Stimulated activated CD8-positive, alpha-beta memory T cell treated with anti-CD3 and anti-CD28 coated beads, Interleukin-7, amount 100 ng/mL, for 1 hour (primary cell): ENCODE measurements at places on chromosomes 5 and 9.
A peak's percentile ranks its signal among the peaks of the same experiment; 100 is the strongest.

GRCh38 chr5:543755-544674 lies 19.8 kb upstream of the SLC9A3 start:
- DNase-seq = peak; percentile 2

GRCh38 chr5:138354387-138354786 lies 1.9 kb downstream of the KDM3B start:
- no peak for DNase-seq

DNA sequence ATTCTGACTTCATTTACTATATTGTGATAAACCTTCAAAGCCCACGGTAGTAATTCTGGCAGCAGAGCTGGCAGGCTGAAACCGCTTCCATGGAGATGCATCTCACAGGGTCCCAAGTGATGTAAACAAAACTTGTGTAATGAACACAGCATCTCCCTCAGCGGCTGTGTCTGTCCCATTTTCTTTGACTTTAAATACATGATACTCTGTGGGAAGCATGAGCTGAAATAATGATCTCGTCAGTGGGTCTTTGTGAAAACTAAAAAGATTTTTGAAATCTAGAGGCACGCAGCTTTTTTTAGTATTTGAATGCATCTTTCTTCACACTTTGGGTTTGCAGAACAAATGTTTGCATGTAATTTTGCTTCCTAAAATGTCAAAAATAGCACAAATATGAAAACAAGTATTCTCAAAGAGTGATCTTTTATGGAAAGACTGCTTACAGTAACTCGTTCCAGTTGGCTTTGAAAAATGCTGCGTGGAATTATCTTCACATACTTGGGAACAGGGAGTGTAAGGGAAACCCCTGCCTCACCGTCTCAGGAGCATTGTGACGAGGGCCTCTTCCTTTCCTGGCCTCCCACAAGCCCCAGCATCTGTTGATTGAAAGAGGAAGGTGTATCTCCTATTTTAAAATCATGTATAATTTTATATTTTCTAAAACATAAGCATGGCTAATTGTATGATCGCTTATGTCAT lies 18.1 kb upstream of the LPCAT1 start:
- no peak for DNase-seq

- DNase-seq = no peak
Observed at GRCh38 chr9:69609156-69609555, 63.0 kb downstream of the APBA1 start.

DNA sequence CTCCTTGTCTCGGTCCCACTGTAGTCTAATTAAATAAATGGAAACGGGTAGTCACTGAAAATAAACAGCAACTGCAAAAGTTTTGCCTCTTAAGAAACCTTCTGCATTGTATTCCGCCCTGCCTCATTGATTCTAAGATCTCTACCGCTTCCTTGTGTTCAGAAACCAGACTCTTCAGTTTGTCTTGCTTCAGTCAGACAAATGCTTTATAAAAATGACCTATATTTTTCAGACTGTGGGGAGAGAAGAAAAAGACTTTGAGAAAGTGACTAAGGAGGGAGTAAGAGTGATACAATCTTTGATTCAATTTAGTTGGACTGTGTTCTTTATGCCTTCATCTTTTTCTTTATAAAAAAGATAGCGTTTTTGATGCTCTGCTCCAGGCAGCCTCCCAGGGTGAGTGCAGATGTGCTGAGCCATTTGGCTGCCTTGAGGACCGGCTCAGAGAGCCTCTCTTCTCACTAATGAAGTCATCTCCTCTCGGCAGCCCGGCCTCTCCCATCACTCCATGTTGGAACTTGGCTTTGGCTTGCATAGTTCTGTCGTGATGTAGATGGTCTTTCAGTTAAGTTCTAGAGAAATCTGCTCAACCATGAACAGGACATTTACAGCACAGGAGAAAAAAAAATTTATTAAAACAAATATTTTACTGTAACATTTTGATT lies 4.0 kb upstream of the VCAN start:
- DNase-seq = no peak

GRCh38 chr5:129216001-129216400 lies 121.5 kb downstream of the ISOC1 start:
- DNase-seq = no peak

DNA sequence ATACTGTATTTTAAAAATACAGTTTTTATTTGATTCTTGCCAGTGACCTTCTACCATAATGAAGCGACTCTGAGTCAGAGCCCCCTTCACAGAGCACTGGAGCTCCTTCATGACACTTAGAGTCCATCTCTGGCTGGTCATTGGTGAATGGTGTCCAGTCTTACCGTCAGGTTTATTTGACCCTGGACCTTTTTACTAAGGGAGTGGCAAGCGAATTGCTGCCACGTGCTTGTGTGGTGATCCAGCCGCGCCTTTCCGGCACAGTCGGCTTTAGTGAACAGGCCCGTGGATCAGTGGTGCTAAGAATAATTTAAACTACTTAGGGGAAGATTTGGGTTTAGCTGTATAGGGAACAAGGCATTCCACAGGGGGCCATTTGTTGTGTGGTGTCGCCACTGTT lies 48.5 kb downstream of the PRRC2B start:
- DNase-seq = no peak

DNA sequence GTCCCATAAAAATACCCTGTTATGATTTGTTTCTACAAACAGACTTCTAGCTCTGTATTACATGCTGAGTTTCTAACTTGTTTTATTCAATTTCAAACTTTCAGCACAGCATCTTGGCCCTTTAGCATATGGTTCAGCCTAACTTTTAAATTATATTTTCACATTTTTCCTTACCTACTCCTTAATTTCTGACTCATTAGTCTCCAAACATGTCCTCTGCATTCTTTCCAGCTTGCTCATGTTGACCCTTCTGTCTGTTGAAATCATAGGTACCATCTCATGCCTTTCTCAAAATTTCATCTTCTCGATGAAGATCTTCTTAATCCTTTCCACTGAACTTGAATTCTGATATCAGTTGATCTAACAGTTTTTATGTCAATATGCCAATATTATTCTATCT lies 200.9 kb upstream of the RIOK2 start:
- no peak for DNase-seq

- no peak for DNase-seq
Observed at GRCh38 chr9:72292256-72292682, 72.7 kb downstream of the ZFAND5 start.

DNA sequence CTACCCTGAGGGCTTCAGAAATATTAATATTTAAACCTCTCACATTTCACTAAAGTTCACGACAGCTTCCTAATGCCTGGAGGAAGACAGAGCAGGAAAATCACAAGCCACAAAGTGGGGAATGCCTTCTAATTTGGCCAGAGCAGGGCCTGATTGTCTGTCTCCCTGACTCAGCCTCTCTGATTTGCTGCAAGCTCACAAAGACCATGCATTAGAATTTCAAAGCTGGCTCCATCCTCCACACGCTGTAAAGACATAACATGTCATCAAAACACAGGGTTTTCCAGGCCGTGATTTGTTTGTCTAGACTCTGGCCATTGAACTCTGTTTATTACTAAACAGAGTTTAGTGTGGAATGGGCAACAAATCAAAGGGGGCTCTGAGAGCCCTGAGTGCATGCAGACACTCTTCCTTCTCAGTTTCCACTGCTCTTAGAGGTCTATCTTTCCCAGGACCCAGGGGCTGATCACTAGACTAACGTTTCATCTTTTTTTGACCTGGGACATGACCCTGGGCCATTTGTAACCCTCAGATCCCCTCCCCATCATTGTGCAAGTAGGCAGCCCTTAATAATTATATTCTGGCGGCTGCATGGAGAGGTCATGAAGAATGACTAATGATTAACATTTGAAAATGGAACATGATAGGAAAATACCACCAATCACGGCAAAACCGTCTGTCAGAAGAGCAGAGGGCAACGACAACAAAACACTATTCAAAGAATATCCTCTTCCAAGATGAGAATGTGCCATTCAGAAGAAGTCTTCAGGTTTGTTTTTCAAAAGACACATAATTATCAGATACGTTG lies 140.2 kb downstream of the ENC1 start:
- no peak for DNase-seq

DNA sequence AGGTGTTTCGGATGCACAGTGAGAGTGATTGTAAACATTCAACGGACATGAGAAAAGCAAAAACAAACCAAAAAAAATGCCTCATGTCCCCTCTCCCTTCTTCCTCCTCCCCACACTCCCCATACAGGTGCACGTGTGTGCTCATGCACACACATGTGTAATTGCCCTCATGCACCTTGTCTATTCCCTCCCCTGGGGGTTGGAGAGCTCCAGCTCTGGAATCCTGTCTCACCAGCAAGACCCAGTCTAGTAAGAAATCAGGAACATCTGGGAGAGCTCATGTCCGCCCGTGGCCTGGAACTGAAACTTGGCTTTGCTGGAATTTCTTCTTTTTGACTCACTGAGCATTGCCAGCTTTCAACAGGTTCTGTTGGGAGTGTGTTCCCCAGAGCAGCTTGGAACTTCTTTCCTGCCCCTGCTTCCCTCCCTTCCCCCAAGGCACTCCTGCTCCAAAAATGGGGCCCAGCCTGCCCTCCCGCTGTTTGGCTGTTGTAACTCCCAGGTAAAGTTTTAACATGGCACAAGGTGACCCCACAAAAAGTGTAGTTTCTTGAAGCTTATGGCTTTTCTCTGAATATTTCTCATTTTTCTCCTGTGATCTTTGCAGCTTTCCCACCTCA lies 190.1 kb downstream of the NR3C1 start:
- no peak for DNase-seq

- DNase-seq = peak; percentile 34
Observed at GRCh38 chr5:91311697-91312501, 71.2 kb downstream of the ARRDC3 start.

GRCh38 chr5:74026310-74026709 lies 400.3 kb downstream of the ARHGEF28 start:
- DNase-seq = no peak

GRCh38 chr9:125421591-125422181 lies 160.1 kb downstream of the GAPVD1 start:
- no peak for DNase-seq

- no peak for DNase-seq
Observed at GRCh38 chr5:38670878-38671277, 114.4 kb upstream of the LIFR start.

- DNase-seq = no peak
Observed at GRCh38 chr5:36237751-36238150, 4.0 kb downstream of the NADK2 start.

- DNase-seq = no peak
Observed at GRCh38 chr5:159223469-159223868, 14.1 kb upstream of the RNF145 start.

GRCh38 chr5:122755783-122756182 lies 19.1 kb upstream of the SNX2 start:
- DNase-seq = no peak

GRCh38 chr5:167389537-167389936 lies 901.9 kb upstream of the WWC1 start:
- no peak for DNase-seq

DNA sequence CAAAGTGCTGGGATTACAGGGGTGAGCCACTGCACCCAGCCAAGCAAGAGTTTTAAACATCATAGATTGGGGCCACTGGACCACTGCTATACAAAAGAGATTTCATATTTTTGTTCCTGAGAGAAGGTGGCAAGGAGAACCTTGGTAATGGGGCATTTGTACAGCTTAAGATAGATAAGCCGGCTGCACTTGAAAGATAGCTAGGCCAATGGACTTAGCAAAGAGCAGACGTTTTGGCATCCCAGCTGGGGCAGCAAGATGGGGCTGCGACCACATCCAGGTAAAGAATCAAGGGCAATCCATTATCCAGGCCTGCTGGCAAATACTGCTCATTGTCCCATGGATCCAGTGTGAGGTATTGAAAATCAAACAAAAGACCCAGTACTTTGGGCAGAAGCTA lies 3.9 kb upstream of the ISCA1 start:
- DNase-seq = no peak

DNA sequence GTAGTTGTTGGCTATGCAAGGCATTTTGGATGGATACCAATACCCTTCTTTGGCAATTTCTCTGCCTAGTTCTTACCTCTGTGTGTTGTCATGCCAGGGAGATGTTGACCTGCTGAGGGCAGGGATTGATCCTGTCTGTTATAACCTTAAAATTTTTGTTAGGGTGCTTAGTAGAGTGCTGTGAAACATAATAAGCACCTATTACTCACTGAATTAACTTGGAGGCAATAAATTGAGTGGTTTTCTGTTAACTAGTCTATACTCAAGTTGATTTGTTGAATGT lies 177.2 kb downstream of the ARHGAP26 start:
- DNase-seq = no peak

- no peak for DNase-seq
Observed at GRCh38 chr5:138763037-138763778, 10.0 kb downstream of the CTNNA1 start.

GRCh38 chr5:17241635-17242034 lies 24.2 kb downstream of the BASP1 start:
- no peak for DNase-seq

GRCh38 chr9:117325831-117326230 lies 89.0 kb downstream of the ASTN2 start:
- no peak for DNase-seq

DNA sequence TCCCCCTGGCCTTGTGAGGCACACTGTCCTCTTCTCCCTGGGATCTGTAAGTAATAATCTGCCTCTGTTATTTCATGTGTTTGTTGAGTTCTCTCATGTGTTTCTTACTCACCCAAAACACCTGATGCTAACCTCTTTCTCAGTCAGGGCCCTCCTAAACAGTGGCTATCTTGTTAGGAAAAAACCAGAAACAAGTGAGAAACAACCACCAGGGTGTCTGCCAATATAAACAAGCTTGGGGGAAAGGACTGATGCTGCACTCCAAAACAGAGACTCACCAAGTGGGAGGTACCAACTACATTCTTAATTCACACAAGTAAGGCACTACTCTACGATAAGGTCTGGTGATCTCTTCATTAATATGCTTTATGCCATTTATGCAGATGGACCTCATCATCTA lies 564.4 kb downstream of the SEMA5A start:
- DNase-seq = no peak
